ENCODE measurements at places on chromosomes 5 and 9.

DNA sequence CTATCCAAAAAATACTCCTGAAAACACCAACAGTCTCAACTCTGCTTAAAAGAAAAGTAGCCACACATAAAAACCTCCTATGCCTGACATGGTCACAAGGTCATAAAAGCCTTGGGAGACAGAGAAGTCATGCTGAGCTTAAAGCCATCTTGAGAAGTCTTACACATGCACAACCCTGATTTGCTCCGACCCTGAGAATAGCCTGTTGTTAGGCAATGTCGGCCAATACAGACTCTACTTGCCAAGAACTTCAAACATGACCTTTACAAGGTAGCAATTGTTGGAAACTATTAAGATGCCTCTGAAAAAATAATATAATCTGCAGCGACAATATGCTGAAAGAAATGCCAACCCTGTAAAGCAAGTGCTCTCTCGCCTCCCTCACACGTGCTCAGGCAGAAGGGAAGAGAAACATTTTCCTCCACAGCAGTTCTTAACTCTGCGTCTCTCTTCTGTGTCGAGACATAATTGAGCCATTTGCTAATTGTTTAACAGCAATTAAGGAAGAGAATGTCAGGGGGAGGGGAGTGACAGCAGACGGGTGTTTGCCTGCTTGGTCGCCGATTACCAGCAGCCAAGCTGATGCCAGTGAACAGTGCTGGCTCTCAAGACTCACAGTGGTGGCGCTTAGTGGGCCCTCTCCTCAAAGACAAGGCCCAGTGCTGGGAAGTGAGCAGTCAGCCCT, 393.6 kb downstream of the SPOCK1 start:
- no peak for DNase-seq

GRCh38 chr5:72487177-72487576, 20.0 kb downstream of the ZNF366 start:
- DNase-seq: no peak

GRCh38 chr5:171622010-171622409, 163.6 kb upstream of the SMIM23 start:
- no peak for DNase-seq

DNA sequence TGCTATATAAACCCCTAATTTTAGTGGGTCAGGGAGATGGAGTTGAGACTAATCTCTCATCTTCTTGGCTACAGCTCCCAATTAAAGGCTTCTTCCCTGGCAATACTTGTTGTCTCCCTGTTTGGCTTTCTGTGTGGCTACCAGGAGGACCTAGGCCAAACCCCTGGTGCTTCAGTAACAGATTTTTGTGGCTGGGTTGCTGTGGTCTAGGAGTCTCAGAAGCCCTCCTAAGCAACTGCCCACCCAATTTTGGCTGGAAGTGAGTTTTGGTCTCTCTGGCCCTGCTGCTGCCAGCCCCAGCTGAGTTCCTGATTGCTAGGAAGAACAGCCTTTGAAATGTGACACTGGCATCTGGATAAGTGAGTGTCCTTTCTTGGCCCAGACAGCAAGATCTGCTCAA, 9.8 kb downstream of the RIGI start:
- no peak for DNase-seq

DNA sequence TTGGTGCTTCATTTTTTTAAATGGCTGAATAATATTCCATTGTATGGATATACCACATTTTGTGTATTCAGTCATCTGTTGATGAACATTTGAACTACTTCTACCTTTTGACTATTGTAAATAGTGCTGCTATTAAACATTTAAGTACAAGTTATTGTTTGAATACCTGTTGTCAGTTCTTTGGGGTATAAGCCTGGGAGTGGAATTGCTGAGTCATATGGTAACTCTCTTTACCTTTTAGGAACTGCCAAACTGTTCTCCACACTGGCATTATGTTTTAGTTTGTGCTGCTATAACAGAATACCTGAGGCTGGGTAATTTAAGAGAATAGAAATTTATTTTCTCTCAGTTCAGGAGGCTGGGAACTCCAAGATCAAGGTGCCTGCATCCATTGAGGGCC, 15.7 kb upstream of the PDE8B start:
- no peak for DNase-seq

DNA sequence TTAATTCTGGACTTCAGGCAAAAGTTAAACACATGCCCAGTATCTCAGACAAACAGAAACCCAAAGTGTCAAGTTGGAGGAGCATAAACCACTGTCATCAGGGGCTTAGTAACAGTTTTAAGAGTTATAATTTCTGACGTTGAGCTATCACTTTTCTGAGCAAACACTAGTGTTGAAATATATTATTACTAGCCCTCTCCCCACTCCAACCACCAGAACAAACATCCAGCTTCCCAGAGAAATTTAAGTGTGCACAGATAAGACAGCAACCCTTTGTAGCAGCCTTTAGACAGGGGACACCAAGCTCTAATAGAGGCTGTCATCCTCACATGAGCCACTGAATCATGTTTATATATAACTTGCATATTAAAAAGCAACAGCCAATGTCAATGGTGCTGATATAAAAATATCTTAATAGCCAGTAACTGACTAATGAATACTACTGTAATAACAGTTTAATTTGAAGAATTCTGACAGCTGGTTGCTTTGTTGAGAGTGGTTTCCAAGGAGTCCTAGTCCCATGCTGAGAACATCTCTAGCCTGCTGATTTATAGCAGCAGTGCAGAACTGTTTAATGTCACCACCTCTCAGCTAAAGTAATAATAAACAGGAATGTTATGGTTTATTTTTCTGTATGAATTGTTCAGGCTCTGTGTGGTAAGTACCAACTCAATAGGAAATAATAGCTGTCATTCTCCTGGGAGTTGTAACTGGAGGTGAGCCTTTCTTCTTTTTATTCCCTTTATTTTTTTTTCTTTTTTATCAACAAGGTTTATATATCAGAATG, 528.7 kb upstream of the ZNF608 start:
- no peak for DNase-seq

GRCh38 chr5:157216391-157217142, 35.9 kb downstream of the ITK start:
- DNase-seq: no peak

- no peak for DNase-seq
These were observed 53.9 kb downstream of the ZNF354C start for GRCh38 chr5:179113945-179114641.

DNA sequence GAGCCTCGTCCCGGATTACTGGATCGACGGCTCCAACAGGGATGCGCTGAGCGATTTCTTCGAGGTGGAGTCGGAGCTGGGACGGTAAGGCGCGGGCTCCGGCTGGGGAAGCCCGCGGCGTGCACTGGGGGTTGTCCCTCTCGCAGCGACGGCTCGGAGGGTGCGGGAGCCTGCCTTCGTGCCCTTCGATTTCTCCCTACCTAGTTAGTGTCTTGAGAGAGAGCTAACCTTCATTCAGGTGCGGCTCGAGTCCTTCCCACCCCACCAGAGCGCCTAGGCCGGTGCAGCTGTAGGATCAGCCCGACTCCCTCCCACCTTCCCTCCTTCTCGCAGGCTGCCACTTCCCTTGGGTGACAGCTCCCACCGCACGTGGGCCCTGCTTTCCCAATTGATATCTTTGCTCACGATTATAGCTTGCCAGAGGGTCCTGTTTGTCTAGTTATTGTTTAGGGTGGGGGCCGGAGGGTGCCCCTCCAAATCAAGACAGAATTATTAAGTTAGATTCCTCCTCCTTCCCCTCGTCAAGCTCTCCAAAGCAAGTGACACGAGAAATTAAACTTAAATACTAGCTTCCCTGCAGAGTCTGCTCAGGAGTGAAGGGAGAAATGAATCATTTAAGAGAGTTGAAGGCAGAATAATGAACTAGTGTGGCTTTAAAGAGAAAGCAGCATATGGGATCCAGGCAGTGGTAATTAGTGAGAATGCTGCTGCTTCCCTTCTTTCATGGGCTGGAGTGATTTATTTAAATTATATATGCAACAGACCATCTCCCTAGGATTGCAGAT, 569 bp downstream of the CAMK4 start:
- DNase-seq: peak; percentile 44

GRCh38 chr5:59608745-59609144, 284.8 kb downstream of the PDE4D start:
- peak; percentile 25 for DNase-seq

DNA sequence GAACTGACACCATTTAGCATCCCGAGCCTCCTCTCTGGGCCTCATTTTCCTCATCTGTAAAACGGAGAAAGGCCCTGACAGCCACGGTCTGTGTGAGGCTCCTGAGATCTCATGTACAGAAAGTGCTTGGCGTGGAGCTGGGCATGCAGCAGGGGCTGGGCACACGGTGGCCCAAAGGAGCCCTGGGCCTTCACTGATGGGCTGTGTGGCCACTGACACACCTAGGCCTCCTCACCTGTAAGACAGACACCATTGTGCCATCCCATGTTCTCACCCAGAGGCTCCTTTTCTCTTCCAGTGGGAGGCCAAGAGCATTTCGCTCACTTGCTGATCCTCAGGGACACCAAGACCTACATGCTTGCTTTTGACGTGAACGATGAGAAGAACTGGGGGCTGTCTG, 1.6 kb downstream of the ORM1 start:
- no peak for DNase-seq

DNA sequence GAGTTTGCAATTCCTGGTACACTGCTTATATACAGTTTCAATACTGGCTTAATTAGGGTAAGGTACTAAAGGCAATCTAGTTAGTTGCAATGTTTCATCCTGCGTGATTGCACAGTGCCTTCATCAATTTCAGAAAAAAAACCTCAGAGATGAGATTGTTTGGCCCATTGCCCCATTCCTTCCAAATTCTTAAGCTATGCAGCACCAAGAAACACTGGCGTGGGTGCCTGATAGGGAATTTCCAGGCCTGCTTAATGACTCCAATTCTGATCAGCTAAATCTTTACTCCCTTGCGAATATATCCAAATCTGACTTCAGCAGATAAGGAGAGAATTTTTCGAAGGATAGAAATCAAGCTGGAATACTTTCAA, 35.9 kb upstream of the GAS1 start:
- DNase-seq: no peak

DNA sequence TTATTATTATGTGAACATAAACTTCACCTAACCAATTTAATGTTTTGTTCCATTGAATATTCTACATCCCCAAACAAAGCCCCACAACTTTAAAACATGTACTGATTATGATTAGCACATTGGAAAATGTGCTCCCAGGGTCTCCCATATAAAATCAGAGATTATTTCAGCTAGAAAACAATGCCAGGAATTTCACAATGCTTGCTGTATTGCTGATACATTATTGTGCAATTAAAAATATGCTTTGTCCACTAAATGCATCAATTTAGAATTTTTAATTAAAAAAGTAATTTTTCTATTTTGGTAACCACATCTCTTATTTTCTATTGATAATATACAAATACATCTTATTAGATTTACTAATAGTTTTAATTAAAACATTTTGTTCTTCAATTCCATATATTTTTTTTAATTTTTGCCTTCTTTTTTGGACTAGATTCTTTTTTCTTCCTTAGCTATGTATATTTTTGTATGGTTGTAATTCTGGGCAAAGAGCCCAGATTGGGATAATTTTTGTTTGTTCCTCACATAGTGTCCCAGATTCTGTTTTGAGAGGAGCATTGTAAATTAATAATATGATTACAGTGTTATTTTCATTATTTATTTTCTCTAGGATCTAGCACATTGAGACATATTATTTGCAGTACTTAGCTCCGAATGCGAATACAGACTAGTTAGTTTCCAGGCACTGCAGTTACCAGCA, 241.5 kb upstream of the CDH18 start:
- no peak for DNase-seq

DNA sequence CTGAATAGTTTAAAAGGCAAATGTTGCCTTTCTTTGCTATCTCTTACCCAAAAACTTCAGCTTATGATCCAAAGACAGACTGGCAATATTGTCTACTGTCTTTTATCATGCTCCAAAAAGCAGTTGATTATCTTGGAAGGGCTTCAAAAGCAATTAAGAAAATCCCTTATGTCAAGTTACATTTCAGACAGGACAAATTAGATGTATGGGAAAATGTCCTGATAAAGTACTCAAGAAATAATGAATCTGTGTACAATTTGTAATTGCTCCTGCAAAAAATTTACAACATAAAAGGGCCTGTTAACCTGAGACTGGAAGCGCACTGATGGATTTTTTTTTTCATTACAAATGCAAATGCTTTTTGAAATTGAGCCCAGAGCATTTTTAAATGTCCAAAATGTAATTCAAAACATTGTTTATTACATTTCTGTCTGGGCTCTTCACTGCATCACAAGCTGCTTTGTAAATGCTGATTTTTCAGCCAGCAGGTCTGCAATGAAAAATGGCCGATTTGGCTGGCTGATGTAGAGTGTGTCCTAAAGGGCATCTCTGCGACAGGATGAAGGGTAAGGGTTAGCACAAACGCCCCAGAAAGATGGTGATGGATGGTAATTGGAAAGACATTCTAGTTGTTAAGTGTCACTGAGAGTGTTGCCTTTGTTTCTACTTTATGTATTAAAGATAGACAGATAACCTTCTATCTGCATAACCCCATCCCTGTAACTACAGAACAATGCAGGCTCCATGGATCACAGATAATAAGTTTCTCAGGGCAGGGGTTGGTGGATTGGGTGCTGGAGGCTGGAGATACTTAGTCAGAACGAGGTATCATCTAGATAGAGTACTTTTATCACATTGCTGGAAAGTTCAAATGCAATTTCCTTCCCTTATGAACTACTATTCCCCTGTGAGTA, 27.0 kb downstream of the MAT2B start:
- no peak for DNase-seq

DNA sequence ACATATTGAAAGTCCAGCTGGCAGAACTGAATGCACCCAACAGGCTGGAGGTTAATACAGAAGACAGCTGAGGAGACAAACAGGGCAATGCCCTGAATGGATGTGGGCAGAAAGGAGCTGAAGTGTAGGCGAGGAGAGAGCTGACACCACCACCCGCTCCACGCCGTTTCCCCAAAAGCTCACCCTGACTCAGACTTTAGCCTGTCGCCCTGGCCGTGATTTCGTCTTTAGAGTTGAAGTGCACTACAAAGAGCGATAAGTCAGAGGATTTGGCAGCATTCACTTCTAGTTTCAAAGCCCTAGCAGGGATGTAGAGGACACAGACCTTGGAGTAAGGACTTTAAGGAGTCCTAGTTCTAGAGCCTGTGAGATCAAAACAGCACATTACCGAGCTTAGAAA, 2.2 kb upstream of the ERAP1 start:
- peak; percentile 48 for DNase-seq

- DNase-seq: no peak
These were observed 29.2 kb downstream of the UGCG start for GRCh38 chr9:111925784-111926183.

DNA sequence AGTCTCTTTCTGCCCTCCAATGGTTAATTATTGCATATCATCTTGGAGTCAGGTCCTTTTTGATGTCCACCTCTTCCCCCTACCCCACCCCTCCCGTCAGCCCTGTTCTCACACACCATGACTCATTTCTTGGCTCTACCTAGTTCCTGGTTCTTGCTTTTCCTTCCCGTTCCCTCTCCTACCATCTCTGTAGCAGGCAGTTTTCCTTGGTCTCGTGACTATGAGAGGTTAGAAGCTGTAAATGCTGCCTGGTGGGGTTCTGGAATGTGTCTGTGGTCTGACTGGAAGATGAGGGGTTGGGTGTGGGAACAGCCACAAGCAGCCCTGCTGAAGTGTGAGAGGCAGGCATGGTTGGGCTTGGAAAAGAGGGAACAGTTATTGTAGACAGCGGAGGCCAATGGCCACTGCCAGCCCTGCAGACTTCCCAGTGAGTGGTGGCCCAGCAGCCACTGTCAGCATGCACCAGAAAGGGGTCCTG, 18.2 kb downstream of the SLC22A5 start:
- no peak for DNase-seq

Data from stimulated activated CD4-positive, alpha-beta T cell treated with anti-CD3 and anti-CD28 coated beads, Interleukin-1b, Interleukin-23, amount 100 ng/mL, for 48 hours (primary cell).